Activated CD8-positive, alpha-beta memory T cell treated with anti-CD3 and anti-CD28 coated beads, Interleukin-2, amount 10 ng/mL, durations not matched to agents 7 days and 5 days (primary cell): ENCODE measurements at places on chromosomes 12 and 14. TPM values are rescaled to one million over a fixed set of nuclear protein-coding genes. Genes with fewer than 3 reads are reported as not detected.

DNA sequence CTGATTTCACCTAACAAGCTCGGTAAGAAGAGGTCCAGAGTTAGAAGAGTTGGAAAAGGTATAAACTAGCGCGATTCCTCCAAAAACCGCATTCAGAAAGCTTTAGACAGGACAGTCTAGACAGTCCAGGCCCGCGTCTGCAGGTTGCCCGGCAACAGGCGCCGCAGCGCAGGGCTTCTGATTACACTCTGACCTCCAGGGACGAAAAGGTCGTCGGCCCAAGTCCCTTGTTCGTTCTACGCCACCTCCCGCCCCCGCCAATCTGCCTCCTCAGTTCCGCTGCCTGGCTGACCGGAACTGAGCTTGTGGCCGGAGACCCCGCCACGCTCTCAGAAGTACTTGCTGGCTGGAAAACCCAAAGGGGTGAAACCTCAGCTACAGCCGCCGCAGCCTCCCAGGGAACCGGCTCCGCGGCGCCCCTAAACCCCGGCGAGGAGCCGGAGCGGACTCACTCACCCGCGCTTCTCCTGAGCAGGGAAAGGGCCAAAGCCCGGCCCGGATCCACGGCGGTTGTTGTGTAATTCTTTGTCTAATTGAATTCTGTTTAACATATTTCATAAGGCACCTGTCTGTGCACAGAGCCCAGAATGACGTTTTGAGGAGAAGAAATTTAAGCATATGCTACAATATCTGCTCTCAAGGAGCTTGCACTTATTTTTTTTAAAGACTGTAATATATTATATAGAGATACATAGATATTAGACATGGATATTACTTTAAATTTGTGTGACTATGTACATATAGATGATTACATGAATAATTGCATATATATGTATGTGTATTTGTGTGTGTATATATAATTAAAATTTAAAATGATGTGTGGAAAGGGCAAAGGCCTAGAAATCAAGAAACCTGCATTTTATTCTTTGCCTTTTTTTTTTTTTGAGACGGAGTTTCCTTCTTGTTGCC is at the start of gene CAPS2:
TSS of gene CAPS2 (minus strand) at position 407 of the 909 bp plus-strand sequence. CDS start 3,826 bp downstream, outside the sequence.
- peak; percentile 80 for DNase-seq
- H3K4me3 ChIP-seq, result peak within 1 kb of the TSS; percentile 81
- H3K36me3 ChIP-seq, result no peaks in the 10 kb centered on the region
- peaks cover 32% of the 10 kb centered on the region for H3K27me3 ChIP-seq
- H3K4me1 ChIP-seq, result peaks cover 19% of the 10 kb centered on the region
- peak within 1 kb of the TSS; percentile 54 for H3K27ac ChIP-seq

- H3K27ac ChIP-seq, result peak overlapping the region; percentile 42
- H3K4me3 ChIP-seq, result no peak overlapping the region
- peaks cover 38% of the 10 kb centered on the region for H3K4me1 ChIP-seq
- peaks cover 13% of the 10 kb centered on the region for H3K36me3 ChIP-seq
Observed at GRCh38 chr12:53572134-53572758, 53.9 kb downstream of the ATF7 start.

DNA sequence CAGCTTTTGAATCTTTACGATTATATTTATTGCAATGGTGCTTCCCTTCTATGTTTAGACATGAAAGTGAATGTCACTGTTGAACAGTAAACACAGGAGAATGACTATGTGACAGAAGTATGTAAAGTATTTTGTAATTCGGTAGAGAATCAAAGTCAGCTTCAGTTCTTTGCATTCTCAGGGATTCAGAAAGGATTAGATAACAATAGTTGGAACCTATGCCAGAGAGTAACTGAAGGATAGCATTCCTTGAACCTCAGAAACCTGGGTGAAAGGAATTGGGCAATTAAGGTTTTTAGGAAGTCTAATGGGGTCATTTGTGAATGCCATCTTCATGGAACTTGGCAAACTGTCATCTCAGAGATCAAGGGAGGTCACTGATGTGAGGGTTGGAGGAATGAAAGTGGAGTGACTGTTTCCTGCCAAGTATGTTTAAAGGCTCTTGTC is 305.3 kb upstream of the DDHD1 start:
- H3K27ac ChIP-seq, result no peak overlapping the region
- no peak overlapping the region for H3K4me3 ChIP-seq
- no peak for DNase-seq
- H3K27me3 ChIP-seq, result no peaks in the 10 kb centered on the region

DNA sequence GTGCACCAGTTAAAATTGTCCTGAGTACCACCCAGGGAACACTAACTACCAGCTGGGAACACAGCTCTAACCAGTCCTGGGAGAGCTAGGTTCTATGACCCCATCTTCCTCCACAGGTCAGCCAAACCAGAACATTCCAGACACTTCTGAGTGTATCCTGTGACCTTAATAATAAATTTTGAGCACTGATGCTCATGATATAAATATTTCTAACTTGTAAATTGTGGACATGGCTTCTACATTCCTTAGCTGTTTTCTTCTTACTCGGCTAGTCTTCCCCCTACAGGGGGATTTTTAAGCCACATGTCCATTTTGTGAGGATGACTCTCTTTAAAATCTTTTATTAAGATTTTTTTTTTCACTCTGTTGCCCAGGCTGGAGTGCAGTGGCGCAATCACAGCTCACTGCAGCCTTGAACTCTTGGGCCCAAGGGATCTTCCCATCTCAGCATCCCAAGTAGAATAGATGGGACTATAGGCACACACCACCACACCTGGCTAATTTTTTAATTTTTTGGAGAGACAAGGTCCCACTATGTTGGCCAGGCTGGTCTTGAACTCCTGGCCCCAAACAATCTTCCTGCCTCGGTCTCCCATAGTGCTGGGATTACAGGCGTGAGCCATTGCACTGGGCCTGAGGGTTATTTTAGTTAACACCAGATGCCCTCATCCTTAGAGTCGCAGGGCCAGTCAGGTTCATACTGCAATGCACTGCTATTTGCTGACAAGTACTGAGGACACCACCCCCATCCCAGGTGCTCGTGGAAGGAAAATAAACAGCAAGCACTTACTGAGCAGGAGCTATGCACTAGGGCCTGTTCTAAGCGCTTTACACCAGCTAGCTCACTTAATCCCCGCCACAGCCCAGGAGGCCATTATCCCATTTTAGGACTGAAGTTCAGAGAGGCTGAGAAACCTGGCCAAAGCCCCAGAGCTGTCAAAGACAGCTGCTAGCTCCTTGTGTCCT is 142.6 kb upstream of the NCOR2 start:
- no peak for DNase-seq
- no peaks in the 10 kb centered on the region for H3K36me3 ChIP-seq
- H3K27ac ChIP-seq, result no peak overlapping the region

Gene ALDH1L2
- total RNA-seq, result 0.70 TPM
